Right renal pelvis (tissue), 4 donors: ENCODE measurements at places on chromosomes 7 and 10. TPM values are rescaled to one million over a fixed set of nuclear protein-coding genes. Genes with fewer than 3 reads are reported as not detected.

The CALHM1 gene
- 0.07 TPM for polyA plus RNA-seq

The ZNF804B gene
- polyA plus RNA-seq, result 0.17 TPM

The FAM170B gene
- polyA plus RNA-seq, result not detected

GRCh38 chr7:22713463-22713862 lies 13.5 kb upstream of the IL6 start:
- no peak for DNase-seq

DNA sequence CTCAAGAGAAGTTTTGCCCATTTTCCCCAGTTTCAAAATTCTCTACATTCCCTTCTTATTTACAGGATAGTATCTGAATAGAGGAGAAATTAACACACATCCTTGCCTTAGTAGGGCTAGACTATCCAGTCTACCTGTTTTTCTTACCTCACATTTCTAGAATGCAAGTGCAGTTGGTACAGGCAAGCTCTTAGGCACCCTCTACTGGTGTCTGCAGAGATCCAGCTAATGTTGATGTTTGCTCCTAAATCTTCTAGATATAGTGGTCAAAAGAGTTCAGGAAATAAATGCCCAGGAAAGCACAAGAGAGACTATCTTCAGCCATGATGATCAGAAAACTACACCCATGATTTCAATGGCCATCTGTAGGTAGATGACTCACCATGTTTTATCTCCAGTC lies 205.3 kb downstream of the HTR7 start:
- no peak for DNase-seq

DNA sequence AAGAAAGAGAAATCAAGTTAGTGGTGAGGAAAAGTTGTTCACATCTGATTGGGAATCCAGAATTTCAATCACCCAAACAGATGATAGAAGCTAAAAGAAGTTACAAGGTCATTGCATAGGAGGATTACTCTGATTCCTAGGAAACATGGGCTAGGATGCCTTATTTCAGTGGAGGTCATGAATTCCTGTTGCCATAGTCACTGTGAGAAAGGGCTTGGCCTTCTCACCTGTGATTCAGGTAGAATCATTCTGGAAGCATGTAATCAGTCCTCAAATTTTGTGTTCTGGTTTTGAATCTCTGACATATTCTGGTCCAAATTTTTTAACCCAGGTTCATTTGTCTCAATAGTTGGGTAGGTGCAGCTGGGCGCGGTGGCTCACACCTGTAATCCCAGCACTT lies 4.3 kb upstream of the NUB1 start:
- no peak for DNase-seq

GRCh38 chr7:116592445-116592844 lies 67.6 kb downstream of the CAV1 start:
- DNase-seq, result no peak

GRCh38 chr10:92274071-92274470 lies 16.8 kb downstream of the CPEB3 start:
- DNase-seq, result no peak

DNA sequence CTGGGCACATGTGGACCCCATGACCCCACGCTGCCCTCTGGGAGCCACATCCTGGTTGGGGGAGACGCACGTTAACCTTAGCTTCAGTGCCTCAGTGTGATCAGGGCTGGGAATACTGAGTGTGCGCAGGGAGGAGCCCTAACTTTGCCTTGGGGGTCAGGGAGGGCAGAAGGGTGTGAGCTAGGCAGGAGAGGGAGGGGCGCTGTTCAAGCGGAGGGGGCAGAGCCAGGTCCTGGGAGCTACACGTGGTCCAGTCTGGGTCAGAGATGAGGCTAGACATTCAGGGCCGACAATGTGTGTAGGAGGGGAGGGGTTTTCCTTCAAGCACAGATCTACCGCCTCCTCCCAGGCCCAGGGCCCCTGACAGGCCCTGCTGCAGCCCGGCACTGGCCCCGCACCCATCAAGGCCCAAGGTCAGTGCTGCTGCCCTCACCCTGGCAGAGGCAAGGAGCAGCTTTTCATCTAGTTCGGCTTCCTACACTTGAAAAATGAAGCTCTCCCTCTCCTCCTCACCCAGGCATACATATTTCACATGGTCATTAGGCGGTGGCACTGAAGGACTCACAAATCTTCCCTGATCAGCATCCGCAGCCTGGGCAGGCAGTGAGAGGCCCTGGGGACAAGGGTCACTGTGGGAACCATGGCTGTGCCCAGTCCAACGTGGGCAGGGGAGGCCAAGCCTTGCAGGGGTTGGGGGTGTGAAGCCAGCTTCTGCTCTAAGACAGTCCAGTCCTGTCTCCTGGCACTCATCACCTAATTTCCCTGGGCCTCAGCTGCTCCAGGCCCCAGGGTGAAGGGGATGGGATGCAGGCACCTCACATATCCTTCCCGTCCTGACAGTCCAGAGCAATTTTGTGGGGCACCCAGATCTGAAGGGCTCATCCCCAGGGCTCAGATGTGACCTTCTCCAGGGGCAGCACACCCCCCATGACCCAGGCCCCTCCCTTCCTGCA lies 47.3 kb downstream of the C10orf105 start:
- no peak for DNase-seq

DNA sequence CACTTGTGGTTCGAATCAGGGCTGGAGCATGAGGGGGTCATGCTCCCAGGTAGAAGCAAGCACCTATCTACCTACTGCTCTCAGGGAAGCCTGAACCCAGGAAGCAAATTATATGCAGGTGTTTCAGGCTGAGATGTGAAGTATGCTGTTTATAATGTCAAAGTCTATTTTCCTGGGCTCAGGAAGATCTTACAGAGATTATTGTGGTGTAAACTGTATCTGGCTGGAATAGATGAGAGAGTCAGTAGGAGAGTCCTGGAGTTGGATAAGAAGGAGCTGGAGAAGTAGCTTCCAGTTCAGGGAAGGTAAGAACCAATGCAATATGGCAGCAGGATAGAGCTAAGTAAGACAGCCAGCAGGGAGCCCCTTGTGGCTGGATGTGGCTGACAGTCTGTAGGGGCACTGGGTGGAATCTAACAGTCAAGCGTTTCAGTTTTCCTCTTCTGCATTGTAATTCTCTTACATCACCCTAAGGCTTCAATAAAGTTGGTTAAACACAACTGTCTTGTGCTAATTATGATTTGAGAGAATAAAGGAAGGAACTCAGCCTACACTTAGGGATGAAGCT lies 105.9 kb upstream of the EEPD1 start:
- no peak for DNase-seq

- DNase-seq, result no peak
Observed at GRCh38 chr10:60652628-60653027, 125.7 kb upstream of the CDK1 start.

- DNase-seq, result no peak
Observed at GRCh38 chr7:67716729-67717128, 720.1 kb downstream of the TYW1 start.

GRCh38 chr10:33323721-33324120 lies 10.7 kb downstream of the NRP1 start:
- DNase-seq, result no peak

DNA sequence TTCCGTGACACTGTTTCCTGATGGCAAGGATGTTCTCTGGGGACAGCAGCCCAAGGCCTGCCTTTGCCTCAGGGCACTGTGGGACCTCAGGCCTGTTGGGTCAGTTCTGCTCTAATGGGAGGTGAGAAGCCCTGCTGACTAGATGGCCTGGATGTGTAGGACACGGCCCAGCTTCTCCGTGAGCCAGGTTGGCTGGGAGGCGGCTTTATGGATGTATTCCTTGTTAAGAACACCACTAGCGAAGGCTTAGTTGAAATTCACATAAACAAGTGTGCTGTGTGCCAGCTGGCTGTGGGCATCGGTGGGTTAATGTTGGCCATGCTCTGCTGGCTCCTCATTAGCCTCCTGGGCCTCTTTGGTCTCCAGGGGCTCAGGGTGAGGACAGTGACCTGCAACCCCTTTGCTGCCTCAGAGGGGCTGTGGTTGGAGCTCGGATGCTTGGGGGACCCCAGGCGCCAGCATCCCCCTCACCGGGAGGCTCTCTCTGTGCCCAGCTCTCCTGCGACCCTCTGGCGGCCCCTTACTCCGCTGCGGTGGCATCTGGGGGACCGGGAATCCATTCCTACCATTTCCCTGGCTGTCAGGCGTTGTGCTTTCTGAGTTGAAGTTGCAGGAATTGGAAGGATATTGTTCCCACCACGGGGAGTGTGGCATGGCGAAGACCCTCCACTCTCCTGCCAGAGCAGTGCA lies 22.8 kb upstream of the DPYSL4 start:
- no peak for DNase-seq
